Urinary bladder (tissue), 4 donors: ENCODE measurements at places on chromosomes 3 and 15. TPM values are rescaled to one million over a fixed set of nuclear protein-coding genes. Genes with fewer than 3 reads are reported as not detected.

The CA12 gene
- 5.8 TPM for total RNA-seq

GRCh38 chr3:89679686-89680085 is 572.3 kb downstream of the EPHA3 start:
- no peak for DNase-seq

The NPAP1 gene
- total RNA-seq: 0.58 TPM

DNA sequence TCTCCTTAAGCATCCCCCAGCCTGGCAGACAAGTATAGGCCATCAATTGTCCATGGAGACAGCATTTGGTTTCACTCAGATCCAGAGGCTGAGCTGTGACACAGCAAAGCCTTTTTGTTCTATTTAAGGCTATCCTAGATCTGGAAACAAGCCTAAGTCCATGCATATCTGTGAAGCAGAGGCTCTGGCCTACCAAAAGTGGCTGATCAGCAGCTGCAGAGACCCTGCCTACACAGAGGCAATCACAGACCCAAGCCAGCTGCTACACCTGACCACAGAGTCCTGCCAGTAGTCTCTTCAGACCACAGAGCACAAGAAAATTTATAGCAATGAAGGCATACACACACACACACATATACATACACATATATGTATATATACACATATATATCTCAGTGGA is 501.7 kb upstream of the ARPP21 start:
- no peak for DNase-seq

The C2CD4A gene
- 0.11 TPM for total RNA-seq

DNA sequence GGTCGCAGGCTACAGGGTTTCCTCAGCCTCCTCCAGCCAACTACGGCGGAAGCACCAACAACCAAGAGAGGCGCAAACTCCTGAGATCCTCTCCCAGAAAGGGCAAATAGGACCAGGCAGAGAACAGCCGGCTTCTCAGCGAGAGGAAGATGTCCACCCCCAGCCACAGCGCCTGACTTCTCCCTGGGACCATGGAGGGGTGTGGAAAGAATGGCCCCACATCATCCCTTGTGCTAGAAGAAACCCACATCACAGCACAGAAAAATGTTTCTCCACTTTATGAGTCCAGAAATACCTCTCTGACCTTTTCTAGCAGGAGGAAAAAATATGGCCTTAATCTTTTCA is 105.7 kb downstream of the XXYLT1 start:
- no peak for DNase-seq

DNA sequence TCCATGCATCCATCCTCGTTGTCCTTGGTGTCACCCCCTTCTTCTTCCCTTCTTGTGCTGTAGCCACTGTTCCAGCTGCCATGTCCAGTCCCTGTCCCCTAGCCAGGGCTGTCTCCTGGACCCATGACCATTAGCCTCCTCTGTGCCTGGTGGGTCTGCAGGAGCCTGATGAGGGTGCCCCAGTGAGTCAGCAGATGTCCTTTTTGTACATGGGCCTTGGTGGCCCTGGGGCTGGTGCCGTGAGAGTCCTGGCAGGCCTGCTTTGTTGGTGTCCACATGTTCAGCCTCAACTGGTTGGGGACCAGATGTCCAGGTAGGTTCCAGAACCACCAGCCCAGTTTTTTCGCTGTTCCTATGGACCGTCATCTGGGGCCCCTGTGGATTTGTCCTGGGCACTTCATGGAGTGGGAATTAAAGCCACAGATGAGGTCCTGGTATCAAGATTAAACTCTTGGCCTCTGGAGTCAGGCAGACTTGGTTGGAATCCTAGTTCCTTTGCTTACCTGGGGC is 66.1 kb downstream of the FBLN2 start:
- DNase-seq: no peak

DNA sequence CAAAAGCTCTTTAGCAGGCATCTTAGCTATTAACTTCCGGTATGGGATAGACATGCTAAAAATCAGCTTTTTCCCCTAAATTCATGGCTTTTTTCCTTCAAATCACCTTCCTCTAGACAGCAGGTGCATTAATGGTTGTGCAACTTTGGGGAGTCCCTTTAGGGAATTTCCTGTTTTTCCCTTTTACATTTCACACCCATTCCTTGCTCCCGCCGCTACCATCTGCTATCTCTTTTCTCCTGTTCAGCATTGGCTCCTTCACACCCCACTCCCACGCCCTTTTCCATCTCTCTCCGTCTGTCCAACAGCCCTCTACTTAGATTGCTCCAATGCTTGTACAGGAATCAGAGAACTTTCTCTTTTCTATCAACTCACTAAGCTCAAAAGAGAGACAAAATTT is 43.4 kb downstream of the FEZF2 start:
- DNase-seq: no peak

- DNase-seq: no peak
Observed at GRCh38 chr3:87792198-87792533, 266.6 kb downstream of the CGGBP1 start.

- DNase-seq: no peak
Observed at GRCh38 chr15:76994971-76995945, at the start of gene PSTPIP1. Gene PSTPIP1 (plus strand): TSS chr15:76995126. CDS start chr15:76995574, 448 bp downstream.

- no peak for DNase-seq
Observed at GRCh38 chr3:98512576-98512975, 10.1 kb downstream of the CLDND1 start.

DNA sequence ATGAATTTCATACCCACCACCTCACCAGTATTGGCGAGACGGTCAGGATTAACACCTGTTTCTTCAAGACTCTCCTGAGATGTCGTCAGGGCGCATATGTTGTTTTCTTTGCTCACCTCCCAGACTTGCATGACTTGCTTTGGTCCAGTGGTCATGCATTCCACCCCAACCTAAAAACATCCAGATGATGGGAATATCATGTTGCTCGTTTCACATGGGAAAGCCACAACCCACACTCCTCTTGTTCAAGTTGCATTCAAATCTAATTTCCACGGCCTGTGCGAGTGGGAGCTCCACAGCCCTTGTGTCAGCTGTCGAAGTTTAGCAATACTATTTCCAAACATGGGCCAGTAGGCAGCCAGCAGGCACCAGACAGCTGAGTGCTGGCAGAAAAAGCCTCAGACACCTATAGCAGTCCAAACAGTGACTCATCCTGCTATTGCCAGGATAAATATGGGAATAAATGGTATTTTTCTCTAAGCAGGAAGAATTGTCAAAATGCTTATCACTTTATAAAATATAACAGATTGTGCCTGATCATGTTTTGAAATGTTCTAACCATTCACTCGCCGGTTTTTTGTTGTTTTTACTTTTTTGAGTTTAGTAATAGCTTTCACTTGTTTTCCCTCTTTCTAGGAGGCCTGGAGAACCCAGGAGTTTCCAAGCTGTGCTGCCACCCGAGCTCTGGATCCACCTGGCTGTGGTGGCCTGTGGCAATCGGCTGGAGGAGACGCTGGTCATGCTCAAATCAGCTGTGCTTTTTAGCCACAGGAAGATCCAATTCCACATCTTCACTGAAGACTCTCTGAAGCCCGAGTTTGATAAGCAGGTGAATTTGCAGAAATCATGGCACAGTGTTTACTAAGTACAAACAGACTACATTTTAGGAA is 20.1 kb downstream of the GXYLT2 start:
- no peak for DNase-seq
